Muscle of leg (tissue), 16 donors: ENCODE measurements at places on chromosomes 5 and 9.

- DNase-seq: peak; percentile 27
Observed at GRCh38 chr9:35993976-35994720, 36.2 kb upstream of the OR2S2 start.

- DNase-seq: no peak
Observed at GRCh38 chr9:117526674-117527073, 111.8 kb upstream of the ASTN2 start.

GRCh38 chr5:77893225-77893860 lies 117.2 kb upstream of the TBCA start:
- DNase-seq: peak; percentile 43

DNA sequence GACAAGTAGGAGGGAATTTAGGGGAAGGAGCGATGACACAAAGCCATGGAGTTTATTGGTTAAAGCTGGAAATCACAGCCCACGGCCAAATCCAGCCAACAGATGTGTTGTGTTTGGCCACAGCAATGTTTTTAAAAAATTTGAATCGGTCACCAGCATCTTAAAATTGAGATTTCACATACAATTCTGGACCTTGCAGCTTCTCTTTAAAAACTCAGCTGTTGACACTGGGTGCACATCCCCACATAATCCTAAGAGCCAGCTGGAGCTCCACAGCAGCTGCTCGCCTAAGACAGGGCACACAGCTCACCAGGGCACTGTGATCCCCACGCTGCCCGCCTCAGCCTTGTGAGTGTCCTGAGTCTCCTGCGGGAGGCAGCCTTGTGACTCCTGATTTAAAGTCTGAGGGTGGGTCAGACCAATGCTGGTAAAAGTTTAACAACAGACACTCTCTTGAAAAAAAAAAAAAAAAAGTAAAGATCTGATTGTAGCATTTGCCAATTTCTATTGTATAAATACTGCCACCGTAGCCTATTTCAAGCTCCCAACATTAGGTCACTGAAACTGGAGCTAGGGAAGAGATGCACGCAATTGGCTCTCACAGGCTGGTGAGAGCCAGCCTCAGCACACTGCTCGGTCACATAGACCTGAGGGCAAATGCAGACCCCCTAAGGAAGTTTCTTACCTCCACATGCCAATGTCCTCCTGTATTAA lies 124.8 kb downstream of the HSD17B3 start:
- DNase-seq: peak; percentile 87

DNA sequence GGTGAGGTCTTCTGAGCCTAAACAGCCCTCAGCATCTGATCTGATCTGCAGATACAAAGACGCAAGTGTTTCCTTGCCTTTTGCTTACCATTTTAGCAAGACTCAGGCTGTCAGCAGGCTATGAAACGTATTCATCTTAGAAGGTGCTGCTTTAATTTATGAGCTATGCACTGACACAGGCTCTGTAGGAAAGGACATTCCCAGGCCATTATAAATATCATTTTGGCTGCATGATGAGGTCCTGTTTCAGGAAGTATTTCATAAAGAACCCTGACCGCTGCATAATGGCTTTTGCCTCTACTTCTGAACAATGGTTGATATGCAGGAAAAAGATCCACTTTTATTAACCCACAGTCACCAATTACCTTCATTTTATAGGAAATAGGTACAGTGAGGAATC lies 98.4 kb upstream of the CAST start:
- no peak for DNase-seq

- DNase-seq: no peak
Observed at GRCh38 chr5:144457160-144457559, 286.5 kb downstream of the KCTD16 start.

DNA sequence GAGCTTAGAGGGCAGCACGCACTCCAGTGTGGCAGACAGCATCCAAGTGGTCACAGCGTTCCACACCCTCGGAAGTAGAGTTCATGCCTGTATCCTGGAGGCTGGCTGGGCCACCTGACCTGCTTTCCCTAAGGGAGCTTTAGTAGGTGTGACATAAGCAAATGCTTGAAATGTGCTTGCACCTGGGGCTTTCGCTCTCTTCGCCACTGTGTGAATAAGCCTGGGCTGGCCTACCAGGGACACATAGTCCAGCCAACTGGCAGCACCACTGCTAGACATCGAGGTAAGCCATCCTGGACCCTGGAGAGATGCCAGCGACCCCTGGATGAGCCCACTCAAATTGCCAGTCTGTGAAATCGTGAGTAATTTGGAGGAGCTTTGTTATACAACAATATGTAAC lies 24.9 kb upstream of the IRX4 start:
- no peak for DNase-seq

GRCh38 chr5:172906888-172907287 lies 52.3 kb upstream of the RPL26L1 start:
- DNase-seq: no peak

GRCh38 chr5:115321309-115321708 lies 24.9 kb upstream of the CCDC112 start:
- DNase-seq: no peak

- DNase-seq: no peak
Observed at GRCh38 chr9:73437758-73438157, 286.1 kb downstream of the ANXA1 start.

GRCh38 chr5:58071566-58071965 lies 388.3 kb downstream of the PLK2 start:
- peak; percentile 62 for DNase-seq

DNA sequence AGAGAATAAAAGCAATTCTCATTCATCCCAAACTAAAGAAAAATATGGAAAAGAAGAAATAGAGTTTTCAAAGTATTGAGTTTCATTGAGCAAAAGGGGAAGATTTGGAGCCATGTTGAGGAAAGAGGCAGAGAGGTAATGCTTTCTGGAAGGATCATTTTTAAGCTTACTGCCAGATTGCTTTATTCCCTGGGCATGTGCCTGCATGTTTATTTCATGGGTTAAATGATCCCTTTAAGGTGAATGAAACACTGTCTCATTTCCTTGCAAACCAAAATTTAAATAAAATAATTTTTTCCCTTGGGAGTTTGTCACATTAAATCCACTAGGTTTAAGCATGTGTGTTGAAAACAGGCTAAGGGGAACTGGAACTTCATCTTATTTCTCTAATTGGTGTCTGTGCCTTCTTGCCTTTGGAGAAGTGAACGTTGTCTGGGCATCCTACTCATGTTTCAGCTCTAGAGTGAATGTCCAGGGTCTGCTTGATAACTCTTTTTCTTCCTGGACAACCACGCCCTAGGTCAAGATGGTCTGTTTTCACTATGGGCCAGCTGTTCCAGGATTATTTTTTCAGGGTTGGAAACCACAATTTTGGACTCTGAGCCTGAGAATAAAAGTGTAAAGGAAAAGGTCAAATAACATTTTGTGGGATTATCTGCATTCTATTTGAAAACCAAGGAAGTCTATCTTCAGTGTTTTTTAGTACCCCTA lies 114.1 kb upstream of the ELL2 start:
- DNase-seq: no peak

- DNase-seq: peak; percentile 78
Observed at GRCh38 chr5:111735583-111736270, 21.3 kb downstream of the NREP start.

GRCh38 chr9:88477300-88477751 lies 57.7 kb upstream of the NXNL2 start:
- DNase-seq: no peak

GRCh38 chr9:107215381-107215780 lies 67.7 kb upstream of the RAD23B start:
- DNase-seq: no peak

DNA sequence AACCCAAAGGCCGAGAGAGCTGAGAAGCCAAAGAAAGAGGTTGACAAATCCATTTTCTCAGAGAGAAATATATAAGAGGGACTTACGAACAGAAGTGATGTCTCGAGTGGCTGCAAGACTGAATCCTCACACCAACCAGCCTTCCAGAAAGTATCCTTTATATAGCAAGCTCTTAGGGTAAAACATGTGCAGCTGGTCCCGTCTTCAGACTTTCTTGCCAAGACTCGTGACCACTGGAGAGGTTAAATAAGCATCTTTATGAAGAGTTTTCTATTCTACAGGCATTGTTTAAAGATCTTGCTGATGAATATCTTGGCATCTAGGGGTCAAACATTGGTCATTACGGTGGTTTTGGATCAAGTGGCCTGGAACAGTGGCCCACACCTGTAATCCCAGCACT lies 16.9 kb upstream of the SLC22A4 start:
- DNase-seq: peak; percentile 86

DNA sequence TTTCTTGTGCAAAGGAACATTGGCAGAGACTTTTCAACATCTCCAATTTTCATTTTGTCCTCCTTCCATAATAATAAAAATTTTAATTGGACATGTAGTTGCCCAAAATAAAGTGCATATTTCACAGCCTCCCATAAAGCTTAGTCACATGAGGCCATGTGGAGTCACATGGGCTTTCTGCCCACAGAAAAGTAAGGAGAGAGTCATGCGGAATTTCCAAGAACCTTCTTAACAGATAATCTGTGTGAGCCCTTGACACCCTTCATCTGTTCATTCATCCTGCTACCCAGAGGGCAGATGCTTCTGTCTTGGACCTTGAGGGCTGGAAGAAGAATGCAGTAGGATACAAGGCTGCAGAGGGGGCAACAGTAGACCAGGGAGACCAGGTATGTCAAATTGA lies 60.7 kb downstream of the APTX start:
- no peak for DNase-seq

- no peak for DNase-seq
Observed at GRCh38 chr5:104344809-104345208, 782.2 kb upstream of the NUDT12 start.

- DNase-seq: no peak
Observed at GRCh38 chr9:3244963-3245653, 280.7 kb downstream of the RFX3 start.

- no peak for DNase-seq
Observed at GRCh38 chr9:131398204-131398603, 4.3 kb downstream of the PRRC2B start.

GRCh38 chr5:149789835-149790234 lies 59.7 kb downstream of the PPARGC1B start:
- no peak for DNase-seq

DNA sequence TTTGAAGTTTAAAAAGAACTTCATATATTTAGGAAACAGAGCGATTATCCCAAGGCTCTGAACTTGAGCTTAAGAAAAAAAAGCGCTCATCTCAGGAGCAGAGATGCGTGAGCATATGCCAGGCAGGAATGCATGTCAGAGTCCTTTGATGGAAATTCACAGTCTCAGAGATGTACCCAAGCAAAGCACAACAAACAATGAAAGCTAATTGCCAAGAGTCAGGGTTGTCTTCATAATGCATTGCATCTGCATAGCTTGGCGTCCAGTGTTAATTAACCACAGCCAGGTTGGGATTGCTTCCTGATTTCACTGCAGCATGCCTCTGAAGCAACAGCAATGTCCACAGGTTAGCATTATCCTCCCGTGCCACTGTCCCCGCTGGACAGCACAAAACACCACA lies 907.0 kb upstream of the DMAC1 start:
- DNase-seq: no peak
